Choroid plexus epithelial cell (primary cell): ENCODE measurements at places on chromosomes 16 and 17.

GRCh38 chr17:63956296-63956920 lies 16.3 kb downstream of the SCN4A start:
- DNase-seq = peak; percentile 83

DNA sequence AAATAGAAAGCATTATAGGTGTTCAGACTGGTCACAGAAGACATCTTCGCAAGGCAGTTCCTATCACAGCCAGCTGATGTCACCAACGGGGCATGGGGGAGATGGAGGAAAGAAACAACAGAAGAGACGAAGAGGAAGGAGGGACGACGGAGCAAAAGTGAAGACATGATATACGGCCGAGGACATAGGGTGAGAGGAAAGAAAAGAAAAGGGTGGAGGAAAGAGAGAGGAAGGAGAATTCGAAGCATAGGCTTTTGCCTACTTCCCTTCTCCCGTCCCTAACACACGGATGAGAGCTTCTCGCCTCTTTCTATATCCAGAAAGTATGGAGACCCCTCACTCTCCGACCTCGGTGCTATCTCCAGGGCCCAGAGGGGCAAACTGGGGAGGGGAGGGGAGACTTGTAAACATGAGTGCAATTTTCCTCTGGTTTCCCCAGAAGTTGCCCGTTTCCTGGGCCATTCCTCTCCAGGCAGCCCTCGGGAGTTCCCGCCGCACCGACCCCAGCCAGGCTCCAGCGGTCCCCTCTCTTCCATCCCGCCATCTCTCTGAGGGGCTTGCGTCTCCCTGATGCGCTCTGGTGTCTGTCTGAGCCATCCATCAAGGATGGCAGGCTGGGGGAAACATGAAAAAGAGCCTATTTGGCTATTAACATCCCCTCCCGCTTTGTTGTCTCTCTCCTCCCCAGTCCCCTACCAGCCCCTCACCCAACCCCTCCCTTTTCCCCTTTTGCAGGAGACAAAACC lies 26.0 kb downstream of the COPZ2 start:
- peak; percentile 55 for DNase-seq

DNA sequence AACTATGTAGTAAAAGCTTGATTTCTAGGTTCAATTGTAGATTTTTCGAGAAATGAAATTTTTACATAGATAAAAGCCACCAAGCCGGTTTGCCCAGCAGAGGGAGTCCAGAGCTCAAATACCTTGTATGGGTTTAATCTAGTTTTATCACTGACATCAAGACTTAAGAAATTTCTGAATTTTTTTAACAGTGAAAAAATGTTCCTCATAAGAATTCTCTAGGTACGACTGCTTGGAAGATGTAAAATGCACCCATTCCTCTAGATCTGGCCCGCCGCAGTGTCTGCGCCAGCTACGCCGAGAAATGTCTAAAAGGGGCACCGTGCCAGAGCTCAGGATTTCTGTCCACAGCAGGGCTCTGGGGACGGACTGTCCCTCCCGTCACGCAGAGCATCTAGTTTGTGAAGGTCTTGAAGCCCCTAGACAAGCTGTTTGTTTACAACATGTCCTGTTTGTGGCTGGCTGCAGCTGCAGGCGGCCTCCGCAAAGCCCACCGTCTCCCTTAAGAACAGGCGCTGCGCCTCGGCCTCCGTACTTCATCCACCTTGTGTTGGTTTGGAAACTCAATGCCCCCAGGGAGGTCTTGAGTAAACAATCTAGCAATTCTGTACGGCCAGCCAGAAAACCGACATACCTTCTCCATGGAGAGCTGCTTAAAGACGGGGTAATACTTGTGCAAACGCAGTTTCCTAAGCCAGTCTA lies 24.8 kb downstream of the MAP1LC3B start:
- peak; percentile 81 for DNase-seq

DNA sequence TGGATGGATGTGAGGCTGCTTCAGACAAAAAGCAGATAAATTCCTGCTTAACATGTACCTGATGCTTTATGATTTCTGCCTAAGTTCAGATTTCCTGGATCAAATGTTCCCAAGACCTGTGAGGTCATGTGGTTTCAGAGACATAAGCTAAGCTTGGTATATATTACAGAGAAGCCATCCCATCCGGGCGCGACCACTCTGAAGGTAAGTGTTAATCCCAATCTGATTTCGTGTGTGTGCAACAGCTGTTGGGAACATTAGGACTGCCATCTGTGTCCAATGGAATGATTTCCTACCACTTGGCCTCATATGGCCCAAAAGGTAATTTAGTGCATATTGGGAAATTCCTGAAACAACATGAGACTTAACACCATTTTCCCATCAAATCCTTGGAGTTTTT lies 199.1 kb downstream of the HS3ST3B1 start:
- no peak for DNase-seq

DNA sequence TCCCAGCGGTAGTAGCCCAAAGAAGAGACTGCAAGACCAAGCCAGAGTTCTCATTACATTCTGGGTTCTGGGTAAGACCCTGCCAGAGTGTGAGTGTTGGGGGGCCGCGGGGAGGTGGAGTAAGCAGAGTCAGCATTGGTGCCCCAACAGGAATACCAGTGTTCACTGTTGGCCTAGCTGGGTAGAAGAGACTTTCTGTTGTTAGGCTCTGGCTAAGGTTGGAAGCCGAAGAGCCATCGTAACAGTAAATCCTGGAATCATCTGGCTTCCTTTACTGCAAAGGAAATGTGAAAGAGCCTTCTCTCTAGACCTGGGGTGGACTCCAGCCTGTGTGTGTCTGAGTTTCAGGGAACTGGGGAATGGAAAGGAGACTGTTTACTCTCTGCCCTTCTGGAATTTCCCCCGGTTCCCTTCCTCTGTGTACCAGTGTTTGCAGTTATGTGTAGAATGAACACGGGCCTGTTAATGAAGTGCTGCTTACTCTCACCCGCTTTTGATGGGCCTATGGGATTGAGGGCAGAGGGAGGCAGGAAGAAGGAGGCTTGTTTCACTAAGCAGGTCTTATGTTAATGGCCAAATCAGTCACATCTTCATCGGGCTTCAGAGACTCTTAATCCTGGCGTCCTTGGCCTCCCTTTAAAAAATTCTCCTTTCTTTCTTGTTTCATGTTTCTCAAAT lies 68.5 kb downstream of the WWP2 start:
- DNase-seq = no peak

DNA sequence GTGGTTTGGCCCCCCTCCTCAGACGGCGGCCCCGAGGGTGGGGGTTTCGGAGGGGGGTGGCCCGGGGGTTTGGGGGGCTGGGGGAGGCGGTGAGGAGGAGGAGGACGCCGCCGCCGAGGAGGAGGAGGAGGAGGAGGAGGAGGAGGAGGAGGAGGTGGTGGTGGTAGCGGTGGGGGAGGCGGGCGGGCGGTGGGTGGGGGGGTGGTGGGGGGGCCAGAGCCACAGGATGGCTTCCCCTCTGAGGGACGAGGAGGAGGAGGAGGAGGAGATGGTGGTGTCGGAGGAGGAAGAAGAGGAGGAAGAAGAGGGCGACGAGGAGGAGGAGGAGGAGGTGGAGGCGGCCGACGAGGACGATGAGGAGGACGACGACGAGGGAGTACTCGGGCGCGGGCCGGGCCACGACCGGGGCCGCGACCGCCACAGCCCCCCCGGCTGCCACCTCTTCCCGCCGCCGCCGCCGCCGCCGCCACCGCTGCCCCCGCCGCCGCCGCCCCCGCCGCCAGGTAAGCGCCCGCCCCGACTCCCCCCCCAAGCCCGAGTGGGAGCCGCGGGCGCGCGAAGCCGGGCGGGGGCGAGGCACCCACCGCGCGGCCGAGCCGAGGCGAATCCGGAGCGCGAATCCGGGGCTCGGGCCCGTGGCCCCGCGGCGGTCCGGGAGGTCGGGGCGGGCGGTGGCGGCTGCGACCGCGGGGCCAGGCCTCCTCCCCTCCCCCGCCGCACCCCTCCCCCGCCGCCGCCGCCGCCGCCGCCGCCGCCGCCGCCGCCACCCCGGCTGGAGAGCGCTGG lies 3.8 kb upstream of the CHD3 start:
- no peak for DNase-seq

DNA sequence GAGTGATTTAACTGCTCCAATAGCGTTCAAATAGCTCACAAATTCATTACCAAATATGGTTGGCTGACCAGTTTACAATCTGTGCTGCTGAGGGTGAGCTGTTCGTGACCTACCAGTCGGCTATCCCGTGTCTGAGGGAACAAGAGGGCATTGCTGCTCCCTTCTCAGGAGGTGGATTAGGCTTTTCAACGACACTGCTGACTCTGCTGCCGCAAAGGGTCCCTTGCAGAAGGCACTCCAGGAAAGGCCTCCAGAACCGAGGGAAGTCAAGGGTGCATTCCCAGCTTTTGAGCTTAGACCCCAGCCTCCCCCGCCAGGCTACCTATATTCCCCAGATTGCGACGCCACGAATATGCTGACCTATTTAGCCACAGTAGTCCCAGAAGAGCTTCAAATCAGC lies 32.3 kb downstream of the GJC1 start:
- DNase-seq = peak; percentile 26

GRCh38 chr16:30030841-30031413 lies at the start of gene TLCD3B:
Gene TLCD3B, minus strand, starts transcription at chr16:30031271. Its CDS starts 744 bp downstream, at chr16:30030527.
- DNase-seq = no peak

DNA sequence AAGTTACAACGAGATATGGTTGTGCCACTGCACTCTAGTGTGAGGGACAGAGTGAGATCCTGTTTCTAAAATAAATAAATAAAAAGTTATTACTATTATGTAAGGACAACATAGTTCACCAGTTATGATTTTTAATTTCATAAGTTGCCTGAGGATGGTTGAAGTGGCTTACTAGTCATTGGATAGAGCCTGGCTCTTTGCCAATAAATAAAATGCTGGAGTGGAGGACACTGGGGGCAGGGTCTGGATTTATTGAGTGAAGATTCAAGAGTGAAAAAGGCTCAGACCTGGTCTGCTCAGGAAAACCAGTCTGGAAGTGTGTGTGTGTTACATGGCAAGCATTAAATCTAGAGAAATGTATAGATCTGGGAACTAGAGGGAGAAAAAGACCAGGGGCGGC lies 2.1 kb downstream of the STARD3 start:
- DNase-seq = no peak

GRCh38 chr17:28141313-28141712 lies 98.8 kb downstream of the NLK start:
- no peak for DNase-seq

DNA sequence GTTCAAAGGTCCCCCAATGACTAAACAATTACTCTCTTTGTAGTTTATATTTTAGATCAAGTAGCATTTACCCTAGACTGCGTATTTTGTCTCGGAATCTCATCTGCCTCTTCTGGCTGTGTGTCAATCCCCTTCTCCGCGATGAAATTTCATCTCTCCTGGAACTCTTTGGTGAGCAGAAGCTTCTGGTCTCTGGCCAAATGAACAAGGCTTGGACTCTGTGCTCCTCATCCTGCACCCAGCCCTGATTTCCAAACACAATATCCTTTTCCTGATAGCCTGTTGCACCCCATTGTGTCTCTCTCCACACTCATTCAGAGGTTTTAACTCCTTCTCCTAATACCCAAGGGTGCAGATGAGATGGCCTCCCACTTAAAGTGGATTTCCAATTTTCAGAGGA lies 609.4 kb upstream of the CDH5 start:
- DNase-seq = peak; percentile 38

GRCh38 chr16:48353565-48354163 lies 31.5 kb downstream of the SIAH1 start:
- DNase-seq = peak; percentile 90

- DNase-seq = peak; percentile 60
These were observed 3.9 kb downstream of the GFAP start for GRCh38 chr17:44911133-44912001.

DNA sequence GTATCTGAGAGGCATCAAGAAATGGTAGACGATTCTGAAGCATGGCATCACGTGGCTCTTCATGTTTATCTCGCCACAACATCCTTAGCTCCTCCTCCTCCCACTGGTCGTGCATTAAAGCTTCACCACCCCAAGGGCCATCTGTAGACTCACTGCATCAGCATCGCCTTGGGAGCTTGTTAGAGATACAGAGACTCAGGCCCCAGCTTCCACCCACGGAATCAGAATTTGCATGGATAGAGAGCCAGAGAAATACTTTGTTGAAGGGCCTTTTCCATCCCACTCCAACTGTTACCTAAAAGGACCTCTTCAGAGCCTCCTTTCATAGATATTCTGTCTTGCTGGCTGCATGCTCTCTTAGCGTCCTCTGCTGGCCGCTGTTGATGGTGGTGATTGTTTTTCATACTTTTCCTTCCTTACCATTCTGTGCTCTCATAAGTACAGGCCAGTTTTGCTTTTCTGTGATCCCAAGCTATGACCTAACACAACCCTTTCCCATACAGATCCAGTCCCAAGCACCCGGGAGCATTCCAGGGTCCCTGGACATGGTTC lies 1049.4 kb upstream of the EEF2KMT start:
- no peak for DNase-seq

GRCh38 chr16:59046335-59046734 lies 312.2 kb upstream of the GOT2 start:
- DNase-seq = peak; percentile 57
